Amygdala (tissue), 56 donors: ENCODE measurements at places on chromosomes 2 and 18.

- no peak for DNase-seq
Measured at GRCh38 chr18:77063260-77063659, 69.3 kb downstream of the MBP start.

- no peak for DNase-seq
Measured at GRCh38 chr2:126325202-126325601, 330.8 kb upstream of the GYPC start.

GRCh38 chr2:6443061-6443823 is 422.5 kb downstream of the CMPK2 start:
- DNase-seq: no peak

DNA sequence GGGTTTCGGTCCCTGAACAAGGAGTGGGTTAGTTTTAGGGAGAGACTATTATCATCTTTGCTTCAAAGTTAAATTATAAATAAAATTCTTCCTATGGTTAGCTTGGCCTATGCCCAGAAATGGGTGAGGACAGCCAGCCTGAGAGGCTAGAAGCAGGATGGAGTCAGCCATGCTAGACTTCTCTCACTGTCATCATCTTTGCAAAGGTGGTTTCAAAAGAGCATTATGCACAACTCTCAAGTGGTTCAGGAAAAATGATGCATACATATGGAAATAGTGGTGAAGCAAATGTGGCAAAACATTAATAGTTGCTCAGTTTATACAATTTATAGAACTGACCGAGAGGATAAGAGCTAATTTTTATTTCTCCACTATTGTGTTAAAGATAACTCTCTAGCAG is 283.9 kb upstream of the FBXO11 start:
- no peak for DNase-seq

DNA sequence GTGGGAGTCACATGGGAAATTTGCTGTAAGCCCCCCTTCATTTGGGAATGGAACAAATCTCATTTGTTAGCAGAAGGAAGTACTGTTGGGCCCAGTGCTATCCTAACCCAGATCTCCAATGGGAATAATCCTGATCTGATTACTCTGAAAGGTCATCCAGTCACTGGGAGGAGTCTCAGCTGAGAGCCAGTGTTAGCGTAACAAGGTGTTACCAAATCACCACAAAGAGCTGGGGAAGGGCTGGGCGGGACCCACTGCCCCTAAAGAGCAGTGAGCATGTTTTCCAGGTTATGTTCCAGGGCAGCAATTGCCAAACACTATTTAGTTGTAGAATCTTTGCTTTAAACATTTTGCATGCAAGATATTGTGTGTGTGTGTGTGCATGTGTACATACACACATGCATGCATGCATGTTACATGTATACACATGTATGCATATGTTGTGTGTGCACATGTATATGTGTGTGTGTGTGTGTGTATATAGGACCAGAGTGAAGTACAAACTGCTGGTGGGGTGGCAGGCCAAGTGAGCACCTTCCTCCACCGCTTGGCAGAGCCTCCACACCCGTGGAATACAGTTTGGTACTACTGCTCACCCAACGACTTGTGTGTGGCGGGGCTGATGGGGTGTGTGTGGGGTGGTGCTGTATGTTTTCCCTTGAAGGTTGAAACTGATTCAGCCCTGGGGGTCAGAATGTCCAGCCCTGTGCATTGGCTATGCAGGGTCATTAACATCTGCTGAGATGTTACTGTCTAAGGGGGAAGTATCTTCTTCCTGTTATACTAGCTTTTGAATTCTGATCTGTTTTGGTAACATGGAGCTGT is 15.2 kb downstream of the INPP5D start:
- no peak for DNase-seq

GRCh38 chr2:80461505-80462197 is 157.1 kb upstream of the LRRTM1 start:
- DNase-seq: no peak

GRCh38 chr2:101089419-101089818 is 61.8 kb downstream of the TBC1D8 start:
- no peak for DNase-seq

DNA sequence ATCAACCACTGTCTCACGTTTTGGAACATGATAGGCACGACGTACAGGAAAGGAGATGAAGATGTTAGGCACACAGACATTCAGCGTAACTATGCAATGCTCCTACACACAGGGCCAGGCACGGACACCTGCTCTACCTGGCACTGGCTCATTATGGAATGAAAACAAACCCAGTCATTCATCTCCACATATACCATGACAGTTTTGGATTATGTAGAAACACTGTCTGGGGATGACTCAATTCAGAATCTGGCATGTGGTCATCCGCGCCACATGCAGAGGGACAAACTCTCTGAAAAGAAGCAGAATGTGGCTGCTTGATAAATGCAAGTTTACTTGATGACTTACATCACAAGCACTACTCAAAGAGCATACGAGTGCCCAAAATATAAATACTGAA is 29.5 kb upstream of the NFU1 start:
- no peak for DNase-seq

GRCh38 chr2:15259356-15259756 is 301.8 kb downstream of the NBAS start:
- no peak for DNase-seq

- DNase-seq: no peak
Measured at GRCh38 chr18:11237066-11237465, 87.7 kb upstream of the PIEZO2 start.

GRCh38 chr2:223548194-223548593 is 54.0 kb downstream of the SCG2 start:
- DNase-seq: no peak

GRCh38 chr18:51513517-51513916 is 316.0 kb upstream of the MEX3C start:
- DNase-seq: no peak

DNA sequence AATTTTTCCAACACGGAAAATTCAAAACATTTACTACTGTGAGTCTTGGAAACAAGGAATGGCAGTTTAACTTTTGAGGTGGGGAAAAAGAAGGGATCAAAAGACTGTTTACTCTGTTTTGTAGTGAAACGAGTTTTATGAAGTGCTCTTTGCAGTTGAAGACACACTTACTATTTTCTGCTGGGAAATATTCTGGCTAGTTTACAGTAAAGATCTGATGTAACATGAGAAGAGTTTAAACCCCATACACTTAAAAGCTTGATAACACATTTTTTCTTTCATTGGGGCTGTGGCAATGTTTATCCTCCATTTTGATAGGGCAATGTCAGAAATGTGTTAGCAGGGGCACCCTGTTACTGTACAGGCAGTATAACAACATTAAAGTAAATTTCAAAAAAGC is 124.9 kb upstream of the SMAD7 start:
- DNase-seq: no peak

DNA sequence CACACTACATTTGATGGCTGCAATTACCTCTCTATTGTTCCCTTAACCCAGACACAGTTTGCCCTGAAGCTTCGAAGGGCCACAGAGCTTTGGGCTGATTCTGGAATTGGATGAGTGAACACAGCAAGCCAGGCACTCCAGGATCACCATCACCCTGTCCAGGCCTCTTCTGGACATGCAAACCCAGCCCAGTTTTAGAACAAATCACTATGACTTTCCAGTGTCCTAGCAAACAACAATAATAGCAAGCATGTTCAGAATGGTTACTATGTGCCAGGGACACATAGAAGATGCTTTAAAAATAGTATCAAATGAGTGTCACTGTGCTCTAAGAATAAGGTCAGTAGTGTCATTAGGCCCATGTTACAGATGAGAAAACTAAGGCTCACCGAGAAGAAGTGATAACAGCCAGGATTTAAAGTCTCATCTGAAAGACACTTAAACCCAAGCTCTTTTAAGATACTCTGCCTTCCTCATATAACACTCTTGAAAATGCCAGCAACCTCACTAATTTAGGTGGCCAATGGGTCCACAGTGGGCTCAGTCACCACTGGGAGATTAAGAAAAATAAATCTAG is 191.7 kb upstream of the STK17B start:
- no peak for DNase-seq

GRCh38 chr2:236370847-236371409 is 106.7 kb upstream of the ASB18 start:
- DNase-seq: no peak

DNA sequence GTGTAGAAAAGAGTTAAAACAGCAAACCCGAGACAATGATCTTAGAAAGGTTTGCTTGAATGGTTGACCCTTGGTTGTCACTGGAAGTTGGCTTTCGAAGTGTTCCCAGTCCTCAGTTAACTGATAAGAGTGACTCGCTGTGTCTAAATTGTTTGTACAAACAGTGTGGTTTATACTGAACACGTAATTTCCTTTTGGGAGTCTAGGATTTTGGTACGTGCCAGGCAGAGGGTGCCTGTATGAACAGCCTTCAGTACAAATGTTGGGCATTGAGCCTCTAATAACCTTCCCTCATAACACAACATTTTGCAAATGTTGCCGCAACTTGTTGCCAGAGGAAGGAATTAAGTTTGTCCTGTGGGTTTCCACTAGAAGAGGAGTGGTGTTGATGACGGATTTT is 95.8 kb upstream of the DPP10 start:
- DNase-seq: no peak

- no peak for DNase-seq
Measured at GRCh38 chr2:164877927-164878326, 36.3 kb upstream of the COBLL1 start.

GRCh38 chr2:42922790-42923579 is 130.6 kb upstream of the HAAO start:
- DNase-seq: no peak

DNA sequence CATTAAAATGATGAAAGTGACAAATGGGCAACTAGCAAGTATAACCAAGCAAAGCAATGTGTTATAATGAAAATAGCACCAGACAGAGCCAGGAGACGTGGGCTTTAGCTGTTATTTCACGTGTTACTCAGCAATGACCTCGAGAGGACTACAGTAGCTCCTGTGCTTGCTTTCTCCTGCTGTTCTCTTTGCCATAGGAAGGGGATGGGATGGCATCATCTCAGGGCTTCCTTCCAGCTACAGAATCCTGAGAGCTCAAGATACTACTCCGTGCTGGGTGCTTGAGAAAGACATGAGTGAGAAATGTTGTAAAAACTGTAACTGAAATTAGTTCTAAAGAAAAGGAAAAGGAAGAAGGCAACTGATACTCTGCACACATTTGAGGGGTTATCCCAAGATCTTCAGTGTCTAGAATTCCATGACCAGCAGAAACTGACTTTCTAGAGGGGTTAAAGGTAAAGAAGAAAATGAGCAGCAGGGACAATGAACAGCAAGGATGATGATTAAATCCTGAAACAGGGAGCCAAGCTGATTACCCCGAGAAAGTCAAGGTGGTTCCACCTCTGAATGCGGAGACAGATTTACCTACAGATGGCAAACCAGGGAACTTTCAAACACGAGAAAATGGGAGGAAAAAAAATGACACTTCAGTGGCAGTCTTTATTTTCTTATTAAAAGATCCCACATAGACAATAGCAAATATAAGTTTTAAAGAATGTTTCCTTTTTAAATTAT is 33.4 kb downstream of the GAREM1 start:
- DNase-seq: no peak

DNA sequence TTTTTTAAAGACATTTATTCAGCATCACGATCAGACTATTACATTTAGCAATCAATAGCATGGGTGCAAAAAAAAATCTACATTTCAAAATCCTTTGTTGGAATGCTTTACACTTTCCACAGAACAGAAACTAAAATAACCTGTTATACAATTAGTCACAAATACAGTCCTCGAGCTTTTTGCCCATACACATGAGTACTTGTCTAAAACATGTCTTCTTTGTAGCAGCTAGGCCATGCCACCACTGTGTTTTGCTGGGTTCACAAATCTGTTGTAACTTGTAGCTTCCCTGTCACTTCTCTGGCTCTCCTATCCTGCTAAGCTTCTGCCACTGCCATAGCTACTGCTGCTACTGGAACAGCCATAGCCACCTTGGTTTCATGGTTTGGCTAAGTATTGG is 24.4 kb upstream of the ADAM23 start:
- DNase-seq: no peak

GRCh38 chr18:45521777-45522176 is 93.5 kb upstream of the SLC14A2 start:
- DNase-seq: no peak

- no peak for DNase-seq
Measured at GRCh38 chr2:138780446-138780880, 273 bp upstream of the NXPH2 start.

DNA sequence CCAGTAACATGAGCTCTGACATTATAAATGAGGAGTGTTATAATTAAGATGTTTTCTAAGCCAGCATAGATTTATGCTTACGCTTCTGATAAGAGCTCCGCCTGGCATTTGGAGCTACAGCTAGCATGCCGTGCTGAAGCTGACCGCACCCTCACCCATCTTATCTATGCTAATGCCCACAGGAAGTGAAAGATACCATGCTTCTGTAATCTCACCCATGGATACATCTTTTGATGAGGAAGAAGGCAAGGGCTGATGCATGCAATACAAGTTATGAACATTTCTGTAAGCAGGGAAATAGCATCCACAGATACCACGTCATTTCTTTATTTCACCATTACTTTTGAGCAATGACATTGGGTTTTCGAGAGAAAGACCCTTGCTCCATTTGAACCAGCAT is 82.3 kb downstream of the ARL4C start:
- no peak for DNase-seq

DNA sequence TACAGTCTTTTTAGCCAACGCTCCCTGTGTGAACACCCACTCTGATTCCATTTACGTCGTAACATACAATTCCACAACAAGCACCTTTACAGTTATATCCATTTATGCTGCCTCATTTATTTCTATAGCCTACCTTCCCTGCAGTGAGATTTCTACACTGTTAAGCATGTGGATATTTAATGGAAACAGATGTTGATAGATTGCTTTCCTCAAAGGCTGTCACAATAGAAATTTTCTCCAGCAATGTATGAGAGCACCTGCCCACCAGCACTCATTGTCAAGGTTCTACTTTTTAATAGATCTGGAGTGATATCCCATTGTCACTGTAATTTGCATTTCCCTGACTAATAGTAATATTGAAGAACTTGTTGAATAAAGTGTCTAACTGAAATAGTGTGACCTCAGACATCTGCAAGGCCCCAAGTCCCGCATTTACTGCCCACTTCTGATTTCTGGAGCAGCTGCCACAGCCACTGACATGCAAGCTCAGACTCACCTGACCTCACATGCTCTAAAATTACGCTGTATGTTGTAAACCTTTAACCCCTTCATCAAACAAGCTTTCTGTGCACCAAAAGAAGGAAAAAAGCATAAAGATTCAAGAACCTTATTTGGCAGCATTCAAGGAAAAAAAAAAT is 295.1 kb downstream of the CNTNAP5 start:
- no peak for DNase-seq

- no peak for DNase-seq
Measured at GRCh38 chr2:20212871-20213503, 11.9 kb downstream of the SDC1 start.

- DNase-seq: no peak
Measured at GRCh38 chr2:28129955-28130695, 239.6 kb downstream of the BABAM2 start.

DNA sequence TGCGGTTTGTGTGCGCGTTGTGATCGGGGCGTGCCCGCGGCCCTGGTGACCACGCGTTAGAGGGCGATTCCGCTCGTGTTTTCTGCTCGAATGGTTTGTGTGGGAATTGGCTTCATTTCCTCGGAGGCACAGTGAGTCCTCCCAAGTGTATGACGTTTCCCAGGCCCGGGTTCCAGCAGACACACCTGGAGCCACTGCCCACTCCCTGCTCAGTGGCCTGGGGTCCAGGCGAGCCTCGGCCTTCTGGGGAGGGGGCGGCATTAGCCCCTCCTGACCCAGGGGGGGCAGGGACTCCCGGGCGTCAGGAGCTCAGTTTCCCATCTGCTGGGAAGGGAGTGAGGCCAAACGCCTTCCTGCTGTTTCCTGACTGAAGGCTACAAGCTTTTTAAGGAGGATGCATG is 92.1 kb downstream of the NFATC1 start:
- no peak for DNase-seq
